ENCODE measurements at places on chromosomes 3 and 15.

- DNase-seq = peak; percentile 2
These were observed 110.8 kb upstream of the ATP11B start for GRCh38 chr3:182682263-182683241.

GRCh38 chr3:126516152-126516935, 1.2 kb downstream of the UROC1 start:
- DNase-seq = no peak

DNA sequence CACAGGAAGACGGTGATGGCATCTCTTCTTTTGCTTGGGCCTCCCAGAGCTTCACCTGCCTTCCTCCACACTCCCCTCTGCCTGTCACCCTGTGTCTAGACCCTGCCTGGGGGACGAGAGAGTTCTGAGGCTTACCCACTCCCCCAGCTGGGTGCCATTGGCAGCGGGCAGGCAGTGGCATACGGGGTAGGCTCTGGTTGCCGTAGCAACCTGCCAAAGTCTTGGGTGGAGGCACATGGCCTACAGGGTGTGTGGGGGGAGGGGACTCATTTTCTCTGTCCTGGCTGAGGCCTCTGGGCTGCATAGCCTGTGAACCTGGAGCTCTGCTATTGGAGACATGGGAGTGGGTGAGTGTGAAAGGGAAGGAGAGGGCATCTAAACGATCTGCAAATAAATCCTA, 4.4 kb downstream of the INSYN1 start:
- DNase-seq = no peak

GRCh38 chr3:27193056-27193455, 176.1 kb downstream of the NEK10 start:
- no peak for DNase-seq

- DNase-seq = no peak
These were observed 7.2 kb downstream of the LRIG1 start for GRCh38 chr3:66493458-66494099.

DNA sequence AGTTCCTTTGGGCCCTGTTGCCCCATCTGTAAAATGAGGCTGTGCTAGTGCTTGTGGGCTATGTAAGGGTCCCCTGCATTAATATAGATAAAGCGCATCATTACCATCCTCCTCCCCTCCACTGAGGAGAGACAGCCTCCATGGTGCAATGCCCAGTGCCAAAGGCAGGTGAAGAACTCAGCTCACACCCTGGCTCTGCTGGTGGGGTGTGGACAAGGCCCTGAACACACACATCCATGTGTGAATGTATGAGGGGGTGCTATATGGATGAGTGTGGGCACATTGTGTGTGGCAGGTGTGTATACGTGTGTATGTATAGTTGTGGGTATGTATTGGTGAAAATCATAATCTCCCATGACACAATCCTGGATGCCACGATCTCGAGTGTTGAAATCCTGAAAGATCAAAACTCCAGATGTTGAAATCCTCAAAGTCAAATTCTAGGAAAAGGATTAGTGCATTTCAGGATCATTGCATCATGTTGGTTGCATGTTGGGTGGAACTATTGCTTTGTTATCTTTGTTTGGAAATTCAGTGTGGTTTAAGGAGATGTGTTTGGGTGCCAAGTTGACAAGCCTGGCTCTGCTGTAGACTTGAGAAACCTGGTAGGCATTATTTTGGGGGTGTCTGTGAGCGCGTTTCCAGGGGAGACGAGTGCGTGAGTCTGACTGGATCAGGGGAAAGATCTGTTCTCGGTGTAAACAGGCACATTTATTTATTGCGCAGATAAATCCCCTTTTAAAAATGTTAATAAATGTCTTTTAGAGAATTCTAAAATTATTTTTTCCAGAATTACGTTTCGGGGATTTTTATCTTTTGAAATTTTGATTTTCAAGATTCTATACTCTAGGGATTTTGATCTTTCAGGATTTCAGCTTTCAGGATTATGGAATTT, 42.0 kb upstream of the SEC61A1 start:
- DNase-seq = no peak

DNA sequence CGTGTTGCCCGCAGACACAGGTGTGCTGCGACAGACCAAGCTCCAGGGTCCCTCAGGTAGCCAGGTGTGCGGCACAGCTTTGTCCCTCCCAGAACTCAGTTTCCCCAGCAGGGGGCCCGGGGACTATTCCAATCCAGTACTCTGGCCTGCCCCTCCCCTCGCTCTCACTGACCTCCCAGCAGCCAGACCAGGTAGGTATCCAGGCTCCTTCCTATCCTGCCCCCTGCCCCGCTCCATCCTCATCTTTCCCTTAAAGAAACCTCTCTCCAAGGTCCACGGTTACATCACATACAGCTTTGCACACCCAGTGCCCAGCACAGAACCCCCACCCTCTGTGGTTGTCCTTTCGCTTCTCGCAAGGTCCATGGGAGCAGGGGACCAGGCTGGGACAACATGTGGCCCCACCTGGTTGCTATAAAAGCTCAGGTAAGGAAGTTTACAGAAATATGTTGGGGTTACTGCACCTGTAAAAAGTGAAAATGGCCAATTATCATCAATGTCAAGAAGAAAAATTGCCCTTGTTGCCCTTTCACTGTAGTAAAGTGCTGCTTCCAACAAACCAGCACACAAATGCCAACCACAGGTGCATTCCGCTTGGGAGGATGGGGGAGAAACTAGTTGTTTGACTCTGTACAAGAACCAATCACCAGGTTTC, 7.3 kb upstream of the CYP11A1 start:
- no peak for DNase-seq

DNA sequence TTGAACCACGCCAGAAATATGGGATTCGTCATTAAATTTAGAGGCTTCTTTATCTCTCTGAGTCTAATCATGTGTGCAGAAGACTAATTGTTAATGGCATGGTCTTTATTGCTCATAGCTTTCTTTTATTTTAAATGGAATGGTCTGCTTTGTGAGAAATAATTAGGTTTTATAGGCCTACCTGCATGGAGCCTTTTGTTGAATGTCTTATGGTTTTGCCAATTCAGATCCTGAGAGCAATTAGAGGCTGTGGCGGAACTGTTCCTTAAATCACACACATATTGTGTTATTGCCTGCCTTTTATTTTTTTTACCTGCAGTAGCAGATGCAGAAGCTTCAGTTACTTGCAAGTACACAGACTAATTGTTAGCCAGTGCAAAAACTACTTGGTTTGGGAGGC, 306.2 kb downstream of the NLGN1 start:
- DNase-seq = no peak

GRCh38 chr3:32725721-32726120, 40.7 kb downstream of the CNOT10 start:
- no peak for DNase-seq

GRCh38 chr3:11755276-11755675, 91.4 kb downstream of the TAMM41 start:
- DNase-seq = no peak

- no peak for DNase-seq
These were observed 97.2 kb downstream of the SEMA5B start for GRCh38 chr3:122930063-122930997.

GRCh38 chr3:98180319-98180890, 13.9 kb downstream of the OR5H15 start:
- DNase-seq = no peak

DNA sequence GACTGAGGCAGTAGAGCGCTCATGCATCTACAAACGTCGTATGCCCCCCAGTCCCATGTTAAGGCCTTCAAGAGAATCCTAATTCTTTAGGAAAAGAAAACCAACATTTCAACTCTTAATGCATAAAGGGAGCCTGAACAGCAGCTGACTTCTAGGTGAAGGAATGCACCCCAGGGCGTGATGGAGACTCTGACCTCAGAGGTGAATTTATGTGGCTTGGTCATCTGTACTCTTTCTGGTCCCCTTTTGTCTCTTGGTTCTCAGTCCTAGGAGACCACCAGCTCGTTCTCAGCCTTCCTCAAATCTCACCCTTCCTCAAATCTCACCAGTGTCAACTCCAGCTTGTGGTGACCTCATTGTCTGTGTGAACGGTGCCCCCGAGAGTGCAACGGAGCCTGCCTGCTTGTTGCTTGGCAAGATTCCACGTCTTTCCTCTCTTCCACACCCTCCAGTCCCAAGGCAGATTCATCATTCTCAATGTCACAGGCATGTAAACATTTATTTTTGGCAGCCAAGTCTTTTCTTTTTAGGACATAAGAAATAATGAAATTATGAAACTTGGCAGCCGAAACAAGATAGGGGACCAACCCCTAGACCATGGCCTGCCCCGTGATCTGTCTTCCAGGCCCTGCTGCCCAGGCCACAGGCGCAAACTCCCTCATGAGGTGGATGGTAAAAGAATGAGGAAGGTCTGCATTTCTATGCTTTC, 166.2 kb downstream of the ADAMTS17 start:
- no peak for DNase-seq

GRCh38 chr3:116591236-116591635, 118.3 kb upstream of the TUSC7 start:
- no peak for DNase-seq

- no peak for DNase-seq
These were observed 133.9 kb downstream of the STAC start for GRCh38 chr3:36514171-36514570.

Measured in NCI-H187 (cell line).